Endodermal cell (in vitro differentiated cells): ENCODE measurements at places on chromosomes 13 and 19. TPM values are rescaled to one million over a fixed set of nuclear protein-coding genes. Genes with fewer than 3 reads are reported as not detected.

DNA sequence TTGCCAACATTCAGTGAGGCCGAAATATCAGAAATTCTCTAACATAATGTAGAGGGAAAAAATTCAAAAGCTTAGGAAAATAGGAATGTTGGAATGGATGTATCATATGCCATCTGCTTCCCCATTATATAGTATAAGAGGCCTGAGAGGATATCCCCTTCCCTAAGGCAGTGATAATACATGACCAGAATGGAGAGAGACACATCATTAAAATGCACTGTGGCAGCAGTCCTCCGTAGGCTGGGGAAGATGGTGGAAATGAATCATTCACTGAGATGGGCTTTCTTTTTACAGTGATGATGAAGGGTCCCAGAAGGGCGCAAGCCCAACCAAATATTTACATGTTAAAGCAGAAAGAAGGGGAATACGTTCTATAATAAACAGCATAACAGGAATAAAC is 799.1 kb upstream of the SPRY2 start:
- no peak for DNase-seq

GRCh38 chr19:4738734-4739133 is 15.1 kb upstream of the DPP9 start:
- no peak for DNase-seq

DNA sequence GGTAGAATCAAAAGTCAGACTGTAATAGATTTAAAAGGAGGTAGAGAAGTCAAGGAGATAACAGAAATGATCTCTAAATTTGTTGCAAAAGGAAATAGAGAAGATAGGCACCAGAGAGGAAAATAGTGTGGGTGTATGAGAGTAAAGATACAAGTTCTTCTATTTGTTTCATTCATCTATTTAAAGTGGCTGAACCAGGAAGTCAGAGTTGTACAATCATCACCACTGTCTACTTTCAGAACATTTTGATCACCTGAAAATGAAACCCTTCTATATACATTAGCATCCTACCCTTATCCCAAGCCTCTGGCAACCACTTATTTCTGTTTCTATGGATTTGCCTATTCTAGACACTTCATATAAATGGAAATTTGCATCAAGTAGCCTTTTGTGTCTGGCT is 36.7 kb downstream of the INTS6 start:
- DNase-seq: no peak

DNA sequence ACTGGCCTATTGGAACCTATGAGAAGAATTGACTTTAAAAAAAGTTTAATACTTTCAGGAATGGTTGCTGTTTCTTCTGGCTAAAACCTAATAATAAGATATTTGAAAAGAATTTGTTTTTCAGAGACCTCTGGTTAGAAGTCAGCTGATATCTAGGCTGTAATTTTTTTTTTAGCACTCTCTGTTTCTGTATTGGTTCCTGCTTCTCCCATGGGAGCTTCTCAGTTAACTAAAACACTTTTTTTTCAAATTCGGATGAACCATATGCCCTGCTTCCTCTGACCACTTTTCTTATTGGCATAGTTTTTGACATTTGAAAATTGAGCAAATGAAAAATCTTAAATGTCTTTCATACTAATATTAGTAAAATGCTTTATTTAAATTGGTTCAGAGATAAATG is 163.5 kb upstream of the SLC10A2 start:
- no peak for DNase-seq

DNA sequence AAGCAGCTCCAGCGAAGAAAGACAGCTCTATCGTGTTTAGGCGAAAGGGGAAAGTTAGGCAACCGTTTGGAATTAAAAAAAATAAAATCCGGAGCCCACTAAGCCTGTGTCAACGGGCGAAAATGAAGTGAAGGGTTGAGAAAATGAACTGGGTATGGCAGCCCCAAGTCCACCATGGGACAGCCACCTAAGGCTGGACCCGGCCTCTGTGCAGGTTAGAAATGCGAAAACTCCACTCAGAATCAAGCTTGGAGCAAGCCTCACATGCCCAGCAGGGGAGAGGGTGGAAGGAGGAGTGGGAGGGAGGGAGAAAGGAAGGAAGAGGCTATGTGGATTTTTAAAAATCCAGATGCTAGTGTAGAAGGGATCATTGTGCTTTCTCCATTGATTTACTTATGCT is 101.2 kb downstream of the IRS2 start:
- no peak for DNase-seq

The EMC10 gene
- total RNA-seq: 117 to 120 TPM (median 119 TPM) in 3 replicates

- DNase-seq: peak; percentile 54
These were observed 19.2 kb downstream of the SIGLEC8 start for GRCh38 chr19:51439021-51439465.

The TNFSF13B gene
- total RNA-seq: 0.80 to 1.5 TPM (median 0.82 TPM) in 3 replicates

GRCh38 chr13:28626266-28626665 is 32.7 kb upstream of the POMP start:
- DNase-seq: no peak

DNA sequence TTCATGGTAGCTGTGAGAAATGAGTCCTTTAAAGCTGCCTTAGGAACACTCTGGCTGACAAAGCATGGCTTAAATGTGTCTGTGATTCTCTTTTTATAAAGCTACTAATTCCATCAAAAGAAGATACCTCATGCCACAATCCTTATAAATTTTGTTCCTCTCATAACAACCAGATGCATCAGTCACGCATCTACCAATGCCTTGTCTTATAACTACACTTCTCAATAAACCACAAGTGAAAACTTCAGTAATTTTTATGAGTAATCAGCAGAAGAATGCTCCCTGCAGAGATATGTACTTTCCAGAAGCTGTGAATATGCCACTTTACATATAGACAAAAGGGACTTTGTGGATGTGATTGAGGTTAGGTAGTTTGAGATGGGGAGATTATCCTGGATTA is 147.8 kb downstream of the SUCLA2 start:
- DNase-seq: no peak

The CD79A gene
- not detected in 3 replicates for total RNA-seq

DNA sequence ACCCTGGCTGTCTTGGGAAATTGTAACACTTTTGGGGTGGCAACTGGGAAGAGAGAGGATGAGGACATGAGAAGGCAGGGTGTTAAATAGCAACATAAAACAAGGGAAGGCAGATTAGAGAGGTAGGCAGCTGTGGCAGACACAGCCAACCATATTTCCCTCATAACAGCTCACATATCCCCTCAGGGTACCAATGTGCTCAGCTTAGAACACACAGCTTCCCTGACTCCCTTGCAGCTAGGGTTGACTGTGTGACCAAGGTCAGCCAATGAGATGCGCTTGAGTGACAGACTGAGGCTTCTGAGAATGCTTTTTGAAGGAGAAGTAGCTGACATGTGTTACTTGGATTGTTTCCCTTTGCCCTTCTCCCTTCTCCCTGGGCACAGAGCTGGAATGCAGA is 28.8 kb upstream of the SPATA13 start:
- no peak for DNase-seq

- DNase-seq: no peak
These were observed 7.9 kb upstream of the WBP4 start for GRCh38 chr13:41053384-41053826.
